ENCODE measurements at places on chromosomes 7 and 10.

DNA sequence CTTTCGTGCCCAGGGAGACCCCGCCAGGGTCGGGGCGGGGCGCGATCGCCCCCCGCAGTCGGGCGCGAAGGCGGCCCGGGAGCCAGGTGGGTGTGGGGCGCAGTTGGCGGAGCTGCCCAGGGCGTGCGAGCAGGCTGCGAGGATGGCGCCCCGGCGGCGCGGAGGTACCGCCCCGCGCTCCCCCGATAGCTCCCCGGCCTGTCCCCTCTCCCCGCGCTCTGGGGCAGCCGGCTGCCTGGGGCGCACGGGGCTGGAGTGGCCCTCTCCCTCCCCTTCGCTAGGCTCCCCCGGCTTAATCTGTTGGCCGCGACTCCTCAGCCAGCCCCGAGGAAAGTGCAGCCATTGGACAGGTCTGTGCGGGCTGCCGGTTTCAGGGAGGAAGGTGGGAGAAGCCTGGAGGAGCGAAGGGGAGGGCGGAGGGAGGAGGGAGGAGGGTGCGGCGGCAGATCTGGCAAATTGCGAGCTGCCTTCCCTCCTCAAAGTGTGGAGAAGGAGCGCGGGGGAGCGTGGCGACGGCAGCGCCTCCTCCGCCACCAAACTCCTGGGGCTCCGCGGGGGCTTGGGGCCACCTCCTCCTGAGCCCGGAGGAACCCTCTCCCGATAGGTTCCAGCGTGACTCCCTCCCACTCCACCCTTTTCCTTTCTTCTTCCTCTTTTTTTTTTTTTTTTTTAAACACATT is 361 bp upstream of the PLXDC2 start:
- no peak overlapping the region for H3K27ac ChIP-seq
- peak; percentile 3 for DNase-seq
- peaks cover 29% of the 10 kb centered on the region for H3K27me3 ChIP-seq

DNA sequence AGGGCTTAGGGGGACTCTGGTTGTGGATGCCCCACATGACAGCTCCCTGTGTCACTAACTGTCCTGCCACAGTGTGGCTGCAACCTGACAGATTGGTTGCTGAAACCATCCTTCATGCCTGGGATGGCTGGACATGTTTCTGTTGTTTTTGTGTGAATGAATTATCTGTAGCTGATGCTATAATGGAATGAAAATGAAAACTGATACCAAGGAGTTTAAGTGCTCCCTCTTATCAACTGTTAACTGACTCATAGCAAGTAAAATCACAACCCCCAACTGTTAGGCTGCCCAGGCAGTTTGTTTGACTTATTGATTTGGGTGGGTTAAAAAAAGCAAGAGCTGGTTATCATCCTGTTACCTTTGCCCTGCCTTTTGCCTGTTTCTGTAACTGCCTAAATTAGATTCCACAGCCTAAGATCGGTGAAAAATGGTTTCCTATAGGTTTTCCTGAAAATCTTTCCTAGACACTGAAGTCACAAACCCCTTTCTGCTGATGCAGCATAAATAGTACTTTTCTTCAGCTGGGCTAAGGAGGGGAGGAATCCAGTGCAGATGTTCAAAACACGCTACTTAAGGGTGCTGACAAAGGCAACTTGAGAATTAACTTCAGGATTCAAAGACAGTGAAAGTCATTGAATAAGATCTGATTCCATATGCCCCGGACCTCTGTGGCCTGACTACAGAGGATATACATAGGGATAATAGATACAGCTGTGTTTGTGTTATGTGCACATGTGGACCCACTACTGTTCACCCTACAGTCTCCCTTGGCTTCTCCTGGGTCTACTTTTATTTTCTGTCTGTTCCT is 5.7 kb downstream of the FRAT2 start:
- peaks cover 24% of the 10 kb centered on the region for H3K4me1 ChIP-seq
- H3K36me3 ChIP-seq: peaks cover 23% of the 10 kb centered on the region
- no peak overlapping the region for H3K4me3 ChIP-seq
- H3K27me3 ChIP-seq: no peaks in the 10 kb centered on the region
- no peak for DNase-seq
- no peak overlapping the region for H3K27ac ChIP-seq

DNA sequence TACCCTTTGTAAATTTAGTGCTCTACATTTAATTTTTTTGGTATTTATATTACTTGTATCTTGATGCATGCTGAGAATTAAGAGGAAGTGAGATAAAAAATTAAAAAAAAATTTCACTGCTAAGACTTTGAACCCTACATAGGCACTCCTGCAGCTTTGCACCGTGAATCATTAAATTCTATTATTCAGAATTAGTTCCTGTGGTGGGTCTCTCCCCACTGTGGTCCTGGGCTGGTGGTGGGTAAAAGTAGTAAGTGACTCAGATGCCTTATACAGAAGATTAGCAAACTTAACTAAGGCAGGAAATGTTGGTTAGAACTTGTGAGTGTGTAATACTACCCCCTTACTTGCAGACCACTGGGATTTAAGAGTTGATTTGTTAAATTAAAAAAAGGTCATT is 72.6 kb downstream of the AP3M1 start:
- H3K4me1 ChIP-seq: peaks cover 23% of the 10 kb centered on the region
- no peak overlapping the region for H3K4me3 ChIP-seq
- DNase-seq: no peak

- no peaks in the 10 kb centered on the region for H3K4me1 ChIP-seq
- no peaks in the 10 kb centered on the region for H3K36me3 ChIP-seq
- H3K27ac ChIP-seq: no peak overlapping the region
- no peaks in the 10 kb centered on the region for H3K27me3 ChIP-seq
Measured at GRCh38 chr7:12508554-12508953, 62.0 kb upstream of the SCIN start.

DNA sequence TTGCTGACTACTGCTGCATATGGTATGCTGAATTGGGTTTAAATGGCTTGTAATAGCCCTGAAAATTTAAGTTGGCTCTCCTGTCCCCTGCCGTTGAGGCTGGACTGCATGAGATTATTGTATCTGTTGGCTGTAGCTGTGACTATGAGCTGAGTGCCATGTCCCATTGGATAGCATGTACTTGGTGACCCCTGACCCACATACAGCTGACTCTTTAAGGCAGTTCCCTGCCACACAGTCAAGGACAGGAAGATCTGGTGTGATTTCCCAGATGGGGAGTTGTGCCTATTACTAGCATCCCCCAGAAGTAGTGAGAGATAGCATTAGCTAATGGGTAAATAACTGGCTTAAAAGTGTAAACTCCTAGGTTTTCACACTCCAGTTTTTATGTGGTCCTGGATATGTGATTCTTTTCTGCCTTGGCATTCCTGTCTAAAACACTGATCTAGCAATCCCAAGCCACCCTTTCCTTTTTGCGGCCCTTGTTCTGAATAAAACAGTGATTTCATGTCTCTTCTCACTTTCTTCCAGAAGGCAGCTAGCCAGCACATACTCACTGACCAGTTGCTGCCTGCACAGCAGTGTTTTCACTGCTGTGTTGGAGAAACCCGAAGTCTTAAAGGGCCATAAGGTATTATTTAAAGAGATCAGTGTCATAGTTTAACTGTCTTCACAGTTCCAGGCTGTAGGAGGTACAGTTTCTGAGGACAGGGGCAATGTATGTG is 35.9 kb downstream of the LRRC4 start:
- H3K36me3 ChIP-seq: peaks cover 43% of the 10 kb centered on the region
- DNase-seq: no peak
- no peak overlapping the region for H3K4me3 ChIP-seq
- no peaks in the 10 kb centered on the region for H3K4me1 ChIP-seq
- no peak overlapping the region for H3K27ac ChIP-seq

- no peak for DNase-seq
- H3K27ac ChIP-seq: no peak overlapping the region
- H3K27me3 ChIP-seq: no peaks in the 10 kb centered on the region
- no peaks in the 10 kb centered on the region for H3K36me3 ChIP-seq
Measured at GRCh38 chr10:119413093-119413453, 129.4 kb downstream of the RGS10 start.

- H3K36me3 ChIP-seq: no peaks in the 10 kb centered on the region
- no peaks in the 10 kb centered on the region for H3K27me3 ChIP-seq
- no peak overlapping the region for H3K27ac ChIP-seq
- peaks cover 9% of the 10 kb centered on the region for H3K4me1 ChIP-seq
- no peak overlapping the region for H3K4me3 ChIP-seq
Measured at GRCh38 chr7:21412410-21412851, 15.5 kb upstream of the SP4 start.

DNA sequence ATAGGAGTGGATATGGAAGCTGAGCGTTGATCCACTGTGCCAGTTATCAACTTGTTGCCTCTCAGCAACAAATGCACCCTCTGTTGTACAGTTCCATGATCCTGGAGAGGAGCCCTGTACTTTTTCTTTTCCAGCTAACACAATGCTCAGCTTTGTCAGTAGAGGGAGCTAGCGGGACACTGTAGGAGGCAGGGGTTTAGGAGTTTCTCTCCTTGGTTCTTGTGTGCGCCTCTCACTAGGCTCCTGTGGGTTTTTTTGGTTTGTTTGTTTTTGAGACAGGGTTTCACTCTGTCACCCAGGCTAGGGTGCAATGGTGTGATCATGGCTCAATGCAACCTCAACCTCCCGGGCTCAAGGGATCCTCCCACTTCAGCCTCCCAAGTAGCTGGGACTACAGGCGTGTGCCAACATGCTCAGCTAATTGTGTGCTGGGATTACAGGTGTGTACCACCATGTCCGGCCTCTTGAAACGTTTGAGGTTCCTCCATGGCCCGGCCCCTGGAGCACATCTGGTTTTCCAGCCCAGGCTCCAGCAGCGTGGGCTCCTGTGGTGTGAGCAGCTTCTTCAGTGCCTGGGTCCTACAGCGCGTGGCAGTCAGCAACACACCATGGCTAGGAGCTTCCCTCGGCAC is 12.0 kb upstream of the MARVELD1 start:
- peak; percentile 66 for DNase-seq
- H3K27me3 ChIP-seq: no peaks in the 10 kb centered on the region

DNA sequence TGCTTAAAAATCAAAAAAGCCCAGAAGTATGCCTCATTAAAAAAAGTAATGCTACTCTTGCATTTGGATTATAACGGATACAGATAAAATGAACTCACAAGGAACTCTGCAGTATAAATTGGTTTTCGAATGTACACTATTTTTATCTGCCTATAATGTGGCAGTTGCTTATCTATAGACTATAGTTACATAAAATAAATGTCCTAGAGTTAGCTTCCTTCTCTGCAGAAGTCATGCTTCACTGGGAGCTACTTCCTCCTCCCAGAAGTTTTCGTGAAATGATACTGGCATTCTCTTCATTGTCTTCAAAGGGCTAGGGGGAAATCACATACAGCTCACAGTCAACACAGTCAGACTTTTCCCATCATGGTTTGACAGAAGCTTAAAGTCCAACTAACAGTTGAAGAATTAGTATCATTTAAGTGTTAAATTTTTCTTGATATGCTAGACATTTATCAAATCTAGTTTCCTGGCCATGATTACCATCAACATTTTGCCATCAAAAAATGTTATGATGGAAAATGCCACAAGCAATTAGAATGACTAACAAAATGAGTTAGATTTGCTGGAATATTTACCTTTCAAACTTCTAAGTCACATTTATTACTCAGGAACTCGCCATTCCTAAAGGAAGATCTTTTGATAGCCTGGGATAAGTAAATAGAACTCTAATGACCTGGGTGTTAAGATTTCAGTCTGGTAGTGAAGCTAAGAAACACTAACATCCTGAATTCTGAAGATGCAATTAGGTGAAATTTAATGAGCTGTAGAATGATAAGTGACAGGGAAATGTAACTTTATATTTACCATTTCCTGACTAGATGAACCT is 87.3 kb upstream of the TRIL start:
- no peaks in the 10 kb centered on the region for H3K36me3 ChIP-seq
- DNase-seq: no peak
- peaks cover 2% of the 10 kb centered on the region for H3K27me3 ChIP-seq
- no peaks in the 10 kb centered on the region for H3K4me1 ChIP-seq

DNA sequence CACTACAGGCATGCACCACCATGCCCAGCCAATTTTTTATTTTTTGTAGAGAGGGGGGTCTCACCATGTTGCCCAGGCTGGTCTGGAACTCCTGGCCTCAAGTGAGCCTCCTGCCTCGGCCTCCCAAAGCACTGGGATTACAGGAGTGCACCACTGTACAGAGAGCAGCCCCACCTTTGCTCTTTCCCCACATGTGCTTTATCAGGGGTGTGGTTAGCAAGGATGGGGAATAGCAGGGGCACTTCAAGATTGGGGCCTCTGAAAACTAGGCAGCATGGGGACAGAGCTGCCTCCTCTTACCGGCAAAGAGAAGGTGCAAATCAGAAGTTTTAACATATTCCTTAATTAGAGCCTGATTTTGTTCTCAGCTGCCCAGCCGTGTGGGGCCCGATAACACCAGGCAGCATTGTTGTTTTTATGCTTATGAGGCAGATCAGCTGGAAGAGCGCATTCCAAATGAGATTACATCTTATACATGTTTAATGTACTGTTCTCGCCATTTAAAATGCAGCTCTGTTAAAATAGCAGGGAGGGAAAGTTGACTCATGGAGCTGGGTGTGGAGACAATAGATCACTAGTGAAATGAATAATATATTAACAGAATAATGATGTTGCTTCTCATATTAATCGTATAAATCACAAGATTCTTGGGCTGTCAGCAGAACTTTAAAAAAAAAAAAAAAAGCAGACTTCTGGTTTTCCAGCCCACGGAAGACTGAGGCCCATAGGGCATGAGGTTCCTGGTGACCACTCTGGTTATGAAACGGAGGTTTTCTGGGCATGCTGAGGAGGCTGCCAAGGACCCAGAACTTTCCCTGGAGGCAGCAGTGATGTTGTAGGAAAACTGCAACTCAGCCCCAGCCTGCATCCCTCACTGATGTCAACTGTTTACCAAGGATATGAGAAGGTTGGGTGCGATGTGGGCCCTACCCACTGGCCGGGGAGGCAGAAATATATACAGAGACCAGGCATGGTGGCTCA is 62.5 kb downstream of the TMEM130 start:
- H3K4me3 ChIP-seq: no peak overlapping the region
- H3K36me3 ChIP-seq: no peaks in the 10 kb centered on the region
- no peak for DNase-seq
- peaks cover 6% of the 10 kb centered on the region for H3K4me1 ChIP-seq
- no peak overlapping the region for H3K27ac ChIP-seq
- H3K27me3 ChIP-seq: no peaks in the 10 kb centered on the region

GRCh38 chr7:23387583-23387982 is 82.7 kb downstream of the IGF2BP3 start:
- peaks cover 4% of the 10 kb centered on the region for H3K4me1 ChIP-seq
- no peak overlapping the region for H3K27ac ChIP-seq
- no peak overlapping the region for H3K4me3 ChIP-seq
- H3K36me3 ChIP-seq: no peaks in the 10 kb centered on the region
- H3K27me3 ChIP-seq: no peaks in the 10 kb centered on the region

DNA sequence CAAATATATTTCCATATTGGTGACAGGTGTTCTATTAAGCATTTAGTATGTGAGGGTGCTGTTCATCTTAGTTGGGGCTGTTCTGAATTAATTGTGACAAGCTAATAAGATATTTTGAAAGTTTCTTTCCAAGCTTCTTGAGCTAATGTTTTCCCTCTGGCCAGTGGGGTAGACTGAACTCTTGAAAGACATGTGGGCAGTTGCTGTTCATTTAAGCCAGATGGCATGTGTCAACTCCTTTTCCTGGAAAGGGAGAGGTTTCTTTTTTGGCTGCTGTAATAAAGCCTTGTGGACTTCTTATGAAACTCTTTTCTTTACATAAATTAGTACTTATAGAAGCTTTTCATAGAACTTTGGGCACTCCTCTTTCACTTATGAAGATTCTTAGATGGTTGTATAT is 21.7 kb downstream of the RAB18 start:
- no peak overlapping the region for H3K27ac ChIP-seq
- H3K4me1 ChIP-seq: no peaks in the 10 kb centered on the region
- H3K27me3 ChIP-seq: no peaks in the 10 kb centered on the region

- no peak overlapping the region for H3K4me3 ChIP-seq
- H3K27me3 ChIP-seq: no peaks in the 10 kb centered on the region
- no peaks in the 10 kb centered on the region for H3K4me1 ChIP-seq
- DNase-seq: no peak
Measured at GRCh38 chr7:52091101-52091500, 774.5 kb upstream of the COBL start.
